Fibroblast of villous mesenchyme (primary cell): ENCODE measurements at places on chromosomes 12 and 14.

- DNase-seq = no peak
These were observed 25.1 kb downstream of the TESPA1 start for GRCh38 chr12:54959291-54960018.

DNA sequence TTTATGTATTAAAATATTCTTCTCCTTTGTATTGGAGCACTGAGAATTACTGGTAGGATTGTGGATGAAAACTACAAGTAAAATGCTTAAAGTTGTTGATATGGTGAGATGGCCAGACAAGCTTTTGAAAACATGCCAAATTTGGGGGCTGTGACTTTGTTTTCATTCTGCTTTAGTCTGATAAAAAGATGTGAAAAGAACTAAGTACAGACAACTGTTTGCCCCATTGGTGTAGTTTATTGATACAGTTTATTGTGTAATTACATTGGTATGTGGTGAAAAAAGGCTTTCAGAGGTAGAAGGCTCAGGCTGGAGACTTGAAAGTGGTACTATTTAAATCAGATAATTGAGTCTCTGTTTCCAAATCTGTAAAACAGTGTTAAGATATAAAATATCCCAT, 746.8 kb downstream of the DIO2 start:
- DNase-seq = no peak

- no peak for DNase-seq
These were observed 89.7 kb downstream of the ESRRB start for GRCh38 chr14:76465664-76466063.

DNA sequence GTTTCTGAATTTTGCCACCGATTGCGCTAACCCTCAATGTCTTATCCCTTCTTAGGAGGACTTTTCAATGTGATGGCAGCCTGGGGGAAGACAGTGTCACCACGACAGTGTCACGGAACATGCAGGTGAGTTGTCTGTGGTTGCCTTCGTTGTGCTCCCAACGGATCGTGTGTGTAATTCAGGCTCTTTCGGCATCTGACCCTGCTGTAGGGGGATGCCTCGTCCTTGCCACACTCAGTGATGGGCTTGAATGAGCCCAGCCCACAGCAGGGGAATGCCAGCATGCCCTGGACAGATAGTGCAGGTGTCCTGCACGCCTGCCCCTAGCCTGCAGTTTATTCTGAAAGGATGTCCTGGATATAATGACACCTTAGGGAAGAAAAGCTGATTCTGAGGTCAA, 123.8 kb upstream of the RTL1 start:
- no peak for DNase-seq

DNA sequence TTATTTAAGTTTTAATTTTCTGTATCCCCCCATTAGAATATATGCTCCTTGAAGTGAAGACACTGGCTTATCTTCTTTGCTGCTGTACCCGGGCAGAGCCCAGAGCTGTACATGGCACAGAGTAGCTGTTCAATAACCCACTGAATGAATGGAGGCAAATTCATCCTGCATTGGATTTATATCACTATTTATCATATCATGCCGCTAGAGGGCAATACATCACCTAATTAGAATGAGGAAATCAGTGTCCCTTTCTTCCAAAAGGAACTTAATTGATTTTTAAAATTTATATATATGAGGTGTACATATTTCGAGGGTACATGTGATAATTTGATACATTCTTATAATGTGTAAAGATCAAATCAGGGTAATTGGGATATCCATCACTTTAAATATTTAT, 89.2 kb upstream of the TMEM260 start:
- peak; percentile 43 for DNase-seq

- no peak for DNase-seq
These were observed 12.4 kb downstream of the TMEM120B start for GRCh38 chr12:121724925-121725324.

GRCh38 chr14:36055681-36056225, 120.8 kb downstream of the PTCSC3 start:
- no peak for DNase-seq

DNA sequence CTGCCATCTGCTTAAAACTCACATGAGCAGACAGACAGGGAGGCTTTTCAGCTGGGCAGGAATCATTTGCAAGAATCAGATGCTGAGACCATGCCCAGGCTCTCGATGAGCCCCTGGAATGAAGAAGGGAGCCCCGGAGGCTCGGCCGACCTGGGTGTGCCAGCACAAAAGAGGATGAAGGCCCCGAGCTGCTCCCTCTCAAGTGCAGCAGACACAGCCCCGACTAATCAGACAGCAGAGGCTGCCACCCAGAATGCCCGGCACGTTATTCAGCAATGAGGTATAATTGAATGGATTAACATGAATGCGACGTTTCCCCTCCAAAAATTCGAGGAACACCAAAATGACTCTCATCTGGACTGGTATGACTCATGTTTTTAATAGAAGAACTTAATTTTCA, 58.9 kb downstream of the BCL11B start:
- no peak for DNase-seq

DNA sequence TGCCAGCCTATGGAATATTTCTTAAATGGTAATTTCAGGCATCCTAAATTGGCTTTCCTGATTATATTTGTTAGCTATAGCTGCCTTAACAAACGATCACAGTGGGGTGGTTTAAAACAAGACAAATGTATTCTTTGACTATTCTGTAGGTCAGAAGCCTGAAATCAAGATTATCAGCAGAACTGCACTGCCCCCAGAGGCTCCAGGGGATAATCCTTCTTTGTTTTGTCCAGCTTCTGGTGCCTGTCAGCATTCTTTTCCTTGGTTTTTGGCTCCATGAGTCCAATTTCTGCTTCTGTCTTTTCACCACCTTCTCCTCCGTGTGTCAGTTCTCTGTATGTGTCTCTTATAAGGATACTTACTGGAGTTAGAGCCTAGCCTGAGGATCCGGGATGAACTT, 1282.2 kb upstream of the USP15 start:
- no peak for DNase-seq

- no peak for DNase-seq
These were observed 49.2 kb upstream of the CNOT2 start for GRCh38 chr12:70194076-70194475.

DNA sequence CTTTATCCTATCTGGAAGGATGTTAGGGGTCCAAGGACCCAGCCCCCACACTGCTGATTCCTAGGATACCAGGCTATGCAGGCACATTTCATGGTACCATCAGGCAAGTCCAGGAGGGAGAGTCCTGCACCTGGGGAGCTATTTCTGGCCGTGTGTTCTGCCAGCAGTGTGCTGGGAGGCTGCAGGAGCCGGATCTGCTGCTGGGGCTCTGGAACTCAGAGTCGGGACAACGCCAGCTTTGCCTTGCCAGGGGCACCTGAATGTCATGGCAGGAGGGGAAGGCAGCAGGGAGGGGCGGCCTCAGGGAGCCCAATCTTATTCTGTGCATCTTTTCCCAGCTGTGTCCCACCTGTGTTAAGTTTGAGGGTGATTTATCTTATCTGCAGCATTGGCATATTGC, 17.8 kb downstream of the SRRM4 start:
- no peak for DNase-seq

- DNase-seq = no peak
These were observed 147.6 kb downstream of the PHETA1 start for GRCh38 chr12:111221062-111222026.

- DNase-seq = peak; percentile 37
These were observed 78.9 kb downstream of the DACT1 start for GRCh38 chr14:58716706-58717105.

GRCh38 chr12:54286042-54287030, 5.8 kb downstream of the HNRNPA1 start:
- no peak for DNase-seq

DNA sequence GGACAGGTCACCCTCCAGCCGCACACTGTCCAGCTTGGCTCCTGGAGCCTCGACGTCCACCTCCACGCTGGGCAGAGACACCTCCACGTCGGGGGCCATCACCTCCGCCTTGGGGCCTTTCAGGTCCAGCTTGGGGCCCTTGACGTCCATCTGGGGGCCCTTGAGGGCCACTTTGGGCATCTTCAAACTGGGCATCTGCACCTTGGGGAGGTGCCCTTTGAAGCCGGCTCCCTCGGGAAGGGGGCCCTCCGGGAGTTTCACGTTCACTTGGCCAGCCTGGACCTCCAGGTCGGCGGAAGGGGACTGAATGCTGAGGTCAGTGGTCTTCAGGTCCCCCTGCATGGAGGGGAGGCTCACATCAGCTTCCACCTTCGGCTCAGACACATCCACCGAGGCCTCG, 25.3 kb downstream of the PLD4 start:
- no peak for DNase-seq

GRCh38 chr12:96271469-96272199, 77.5 kb downstream of the ELK3 start:
- DNase-seq = no peak

DNA sequence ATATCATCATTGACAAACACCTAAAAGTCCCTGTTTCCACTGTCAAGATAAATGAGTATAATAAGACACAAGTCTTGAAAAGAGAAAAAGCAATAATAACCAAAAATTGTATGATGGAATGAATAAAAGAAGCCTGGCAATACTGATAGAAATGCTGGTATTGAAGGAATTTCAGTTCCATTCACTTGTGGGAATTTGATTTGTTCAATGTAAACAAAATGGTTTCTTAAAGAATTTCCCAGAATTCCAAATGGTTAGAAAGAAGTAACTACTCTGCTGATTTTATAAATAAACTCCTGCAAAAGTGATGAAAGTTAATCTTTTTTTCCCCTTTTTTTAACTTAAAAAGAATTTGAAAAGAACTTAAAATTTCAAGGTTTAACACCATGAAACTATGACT, 129.9 kb upstream of the PDZRN4 start:
- DNase-seq = no peak

DNA sequence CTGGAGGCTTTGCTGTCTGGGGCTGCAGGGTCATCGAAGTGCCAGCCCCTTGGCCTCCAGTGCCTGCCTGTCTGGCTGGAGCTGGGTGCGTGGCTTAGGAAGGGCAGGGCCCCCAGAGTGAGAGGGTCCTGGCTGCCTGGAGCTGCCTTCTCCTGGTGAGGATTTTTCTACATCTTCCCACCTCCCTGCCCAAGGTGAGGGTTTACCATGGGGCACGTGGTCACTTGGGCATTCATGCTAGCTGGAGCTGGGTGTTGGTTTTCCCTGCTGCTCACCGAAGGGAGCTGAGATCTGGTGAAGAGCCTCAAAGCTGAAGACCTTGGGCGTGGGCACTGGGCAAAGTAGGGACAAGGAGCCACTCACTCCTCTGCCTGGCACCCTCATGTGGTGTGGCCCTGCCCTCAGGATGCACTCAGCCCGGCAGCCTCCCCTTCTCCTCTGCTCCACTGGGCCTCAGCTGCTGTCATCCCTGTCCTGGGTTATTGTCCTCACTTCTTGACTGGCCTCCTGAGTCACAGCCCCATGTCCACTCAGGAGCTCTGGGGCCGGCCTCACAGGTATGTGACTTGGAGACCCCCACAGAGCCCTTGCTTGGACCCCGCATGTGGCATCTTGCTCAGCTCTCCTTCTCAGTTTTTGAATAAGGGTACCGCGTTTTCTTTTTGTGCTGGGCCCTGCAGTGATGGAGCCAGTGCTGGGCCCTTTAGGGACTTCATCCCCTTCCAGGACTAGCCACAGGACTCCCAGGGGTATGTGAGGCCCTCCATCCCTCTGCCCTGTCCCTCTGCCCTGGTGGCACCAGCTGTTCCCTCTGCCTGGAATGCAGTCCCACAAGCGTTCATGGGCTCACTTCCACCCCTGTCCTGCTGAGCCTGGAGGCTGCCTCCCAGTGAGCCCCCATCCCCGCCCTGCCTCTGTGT, 1.6 kb downstream of the CEP170B start:
- no peak for DNase-seq

- DNase-seq = peak; percentile 75
These were observed 251.6 kb downstream of the TRHDE start for GRCh38 chr12:72523754-72524153.

DNA sequence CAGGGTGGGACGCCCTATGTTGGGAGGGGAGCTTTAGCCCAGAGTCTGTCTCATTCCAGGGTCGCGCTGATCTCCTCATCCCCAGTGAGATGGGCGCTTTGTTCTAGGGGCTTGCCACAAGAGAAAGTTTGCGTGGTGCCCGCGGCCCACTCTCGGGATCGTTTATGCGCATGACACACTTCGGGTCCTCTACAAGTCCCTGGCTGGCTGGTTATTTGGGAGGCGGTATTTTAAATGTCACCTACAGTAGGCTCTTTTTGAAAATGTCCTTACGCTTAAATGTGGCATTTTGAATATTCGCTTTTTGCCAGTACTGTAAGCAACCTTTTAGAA, 541 bp downstream of the GOLT1B start:
- peak; percentile 52 for DNase-seq

DNA sequence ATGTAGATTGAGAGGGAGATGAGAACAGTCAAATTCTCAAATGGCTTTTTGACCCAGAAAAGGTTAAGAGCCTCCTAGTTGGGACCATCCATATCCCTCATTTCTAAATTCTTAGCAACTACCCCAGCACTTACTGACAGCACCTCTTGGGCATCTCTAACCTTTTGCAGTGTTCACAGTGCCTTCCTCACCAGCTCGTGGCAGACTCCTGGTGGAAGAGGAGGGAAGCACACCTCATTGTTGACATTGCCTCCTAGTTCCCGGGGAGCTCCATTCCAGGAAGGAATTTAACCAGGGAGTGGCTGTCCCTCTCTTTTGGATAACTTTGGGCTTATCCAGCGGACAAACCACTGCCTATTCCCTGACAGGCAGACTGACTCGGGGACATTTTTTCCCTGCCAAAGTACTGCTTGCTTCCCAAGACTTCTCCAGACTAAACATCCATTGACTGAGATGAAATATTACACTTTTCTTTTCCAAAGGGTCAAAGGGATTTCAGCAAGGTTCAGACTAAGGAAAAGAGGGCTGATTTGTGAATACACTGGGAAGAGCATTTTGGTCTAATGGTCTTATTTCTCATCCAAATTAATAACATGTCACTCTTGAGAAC, 9.0 kb upstream of the OR6J1 start:
- DNase-seq = peak; percentile 77

DNA sequence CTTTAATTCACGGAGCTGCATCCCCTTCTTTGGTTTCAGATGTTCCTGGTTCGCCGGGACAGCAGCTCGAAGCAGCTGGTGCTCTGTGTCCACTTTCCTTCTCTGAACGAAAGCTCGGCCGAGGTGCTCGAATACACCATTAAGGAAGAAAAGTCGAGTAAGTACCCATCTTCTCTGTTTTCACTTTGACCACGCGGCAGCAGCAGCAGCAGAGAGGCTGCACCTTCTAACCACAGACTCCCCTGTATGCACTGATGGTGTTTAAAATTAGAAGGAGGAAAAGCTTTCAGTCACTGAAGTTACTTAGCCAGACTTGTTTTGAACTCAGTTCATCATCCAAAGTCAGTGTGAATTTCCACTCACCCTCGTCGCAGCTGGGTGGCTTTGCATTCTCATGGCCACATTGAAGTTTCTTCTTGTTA, 63.8 kb downstream of the RIN3 start:
- no peak for DNase-seq

- no peak for DNase-seq
These were observed 28.1 kb upstream of the CD163L1 start for GRCh38 chr12:7472060-7472459.

- DNase-seq = no peak
These were observed 20.5 kb downstream of the KITLG start for GRCh38 chr12:88559772-88560171.

- no peak for DNase-seq
These were observed 46.6 kb downstream of the LGMN start for GRCh38 chr14:92701826-92702225.

- no peak for DNase-seq
These were observed 19.9 kb downstream of the SETD3 start for GRCh38 chr14:99460793-99461192.
